ENCODE measurements at places on chromosomes 11 and 22. TPM values are rescaled to one million over a fixed set of nuclear protein-coding genes. Genes with fewer than 3 reads are reported as not detected.

The GPR83 gene
- total RNA-seq, result 0.09 TPM

- DNase-seq, result no peak
Observed at GRCh38 chr22:23054531-23055257, 15.6 kb upstream of the GNAZ start.

DNA sequence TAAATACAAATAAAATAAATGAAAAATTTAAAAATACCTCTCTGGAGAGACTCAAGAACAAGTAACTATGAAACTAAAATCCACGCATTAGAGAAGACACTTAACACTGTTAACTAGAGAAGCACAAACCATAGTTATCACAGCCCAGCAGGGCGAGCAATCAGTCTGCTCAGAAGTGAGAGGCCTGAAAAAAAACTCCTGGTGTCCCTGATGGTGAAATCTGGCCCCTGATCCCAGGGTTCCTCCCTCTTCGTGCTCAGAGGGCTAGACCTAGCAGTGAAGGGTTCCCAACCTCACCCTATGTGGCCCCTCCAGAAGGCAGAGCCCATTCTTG, 49.7 kb upstream of the VPREB1 start:
- no peak for DNase-seq

The GGTLC2 gene
- not detected for total RNA-seq

DNA sequence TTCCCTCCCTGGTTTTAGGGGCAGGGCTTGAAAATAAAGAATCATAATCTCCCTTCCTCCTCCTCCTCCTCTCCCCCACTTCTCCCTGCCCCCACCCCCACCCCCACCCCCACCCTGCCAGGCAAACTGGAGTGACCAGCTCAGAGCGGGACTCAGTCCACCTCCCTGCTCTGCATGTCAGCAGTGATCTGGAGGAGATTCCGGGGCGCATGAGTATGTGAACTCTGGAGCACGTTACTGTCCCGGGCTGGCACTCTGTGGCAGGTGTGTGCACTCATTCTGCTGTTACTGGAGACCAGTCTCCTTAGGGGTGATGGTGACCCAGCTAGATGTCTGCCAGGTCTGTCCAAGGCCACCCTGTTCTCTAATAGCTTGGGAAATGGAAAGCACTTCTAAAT, 33.9 kb downstream of the MARK2 start:
- peak; percentile 30 for DNase-seq

DNA sequence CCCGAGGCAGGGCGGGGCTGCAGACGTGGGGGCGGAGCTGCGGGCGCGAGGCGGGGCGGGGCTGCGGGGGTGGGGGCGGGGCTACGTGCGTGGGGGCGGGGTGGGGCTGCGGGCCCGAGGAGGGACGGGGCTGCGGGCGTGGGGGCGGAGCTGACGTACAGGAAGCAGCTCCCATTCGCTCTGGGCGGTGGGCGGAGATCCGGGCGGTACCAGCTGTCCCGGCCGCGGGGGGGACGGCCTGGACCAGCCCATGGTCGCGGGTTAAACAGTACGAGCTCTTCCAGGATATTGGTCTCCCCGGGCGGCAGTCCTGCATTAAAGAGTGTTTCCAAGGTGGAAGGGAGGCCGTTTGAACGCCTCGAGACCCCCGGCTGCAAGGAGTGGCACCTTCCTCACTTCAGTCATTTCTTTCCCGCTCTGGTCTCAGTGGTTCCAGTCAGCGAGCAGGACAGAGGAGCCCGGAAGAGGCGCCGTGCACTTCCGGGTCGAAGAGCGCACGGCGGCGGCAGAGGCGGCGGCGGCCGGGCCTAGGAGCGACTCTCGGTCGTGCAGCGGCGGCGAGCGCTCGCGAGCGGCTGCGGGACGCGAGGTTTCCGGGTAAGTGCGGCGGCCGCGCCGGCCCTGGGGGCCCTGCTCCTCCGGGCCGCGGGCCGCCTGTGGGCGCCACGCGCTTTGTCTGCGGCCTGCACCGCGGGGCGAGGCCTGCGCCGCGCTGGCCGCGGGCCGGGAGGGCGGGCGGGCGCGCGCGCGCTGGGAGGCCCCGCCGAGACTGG, at the start of gene PHRF1:
TSS of gene PHRF1 (plus strand) at position 475 of the 773 bp plus-strand sequence. CDS start 5,043 bp downstream, outside the sequence.
- peak; percentile 96 for DNase-seq

- no peak for DNase-seq
Observed at GRCh38 chr11:20658135-20658534, 11.3 kb upstream of the NELL1 start.

DNA sequence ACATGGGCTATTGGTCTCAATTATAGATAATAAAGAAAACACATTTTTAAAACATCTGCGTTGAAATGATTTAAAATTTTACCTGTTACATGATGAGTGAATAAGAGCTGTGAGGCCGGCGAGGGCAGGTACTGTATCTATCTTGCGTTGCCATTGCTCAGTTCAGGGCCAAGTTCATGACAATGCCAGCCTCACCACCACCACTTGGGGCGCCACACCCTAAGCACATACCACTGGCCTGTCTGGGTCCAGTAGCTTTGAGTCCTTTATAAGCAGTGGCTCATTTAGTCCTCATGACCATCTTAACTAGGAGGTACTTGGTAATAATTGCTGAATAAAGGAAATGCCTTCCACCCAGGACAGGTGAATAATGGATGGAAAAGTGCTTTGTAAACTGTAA, 14.5 kb upstream of the MB start:
- peak; percentile 36 for DNase-seq
